ENCODE measurements at places on chromosomes 11 and 22. TPM values are rescaled to one million over a fixed set of nuclear protein-coding genes. Genes with fewer than 3 reads are reported as not detected.

- H3K27me3 ChIP-seq, result no peaks in the 10 kb centered on the region
- no peak for DNase-seq
Observed at GRCh38 chr22:20980523-20980922, 1.6 kb upstream of the LZTR1 start.

GRCh38 chr22:41668971-41669911 is 19.4 kb downstream of the SNU13 start:
- no peak overlapping the region for H3K27ac ChIP-seq
- no peaks in the 10 kb centered on the region for H3K4me1 ChIP-seq
- H3K36me3 ChIP-seq, result no peaks in the 10 kb centered on the region
- H3K4me3 ChIP-seq, result no peak overlapping the region

GRCh38 chr11:6824136-6824823 is 21.2 kb upstream of the OR10A5 start:
- H3K36me3 ChIP-seq, result no peaks in the 10 kb centered on the region
- H3K4me3 ChIP-seq, result no peak overlapping the region
- no peak for DNase-seq
- H3K4me1 ChIP-seq, result no peaks in the 10 kb centered on the region

GRCh38 chr11:70072861-70073755 is 5.0 kb upstream of the ANO1 start:
- no peaks in the 10 kb centered on the region for H3K27me3 ChIP-seq
- no peaks in the 10 kb centered on the region for H3K36me3 ChIP-seq
- no peaks in the 10 kb centered on the region for H3K4me1 ChIP-seq
- no peak for DNase-seq

The PRODH gene
- 0.27 TPM for polyA plus RNA-seq

The NPTXR gene
- 6.3 TPM for polyA plus RNA-seq

DNA sequence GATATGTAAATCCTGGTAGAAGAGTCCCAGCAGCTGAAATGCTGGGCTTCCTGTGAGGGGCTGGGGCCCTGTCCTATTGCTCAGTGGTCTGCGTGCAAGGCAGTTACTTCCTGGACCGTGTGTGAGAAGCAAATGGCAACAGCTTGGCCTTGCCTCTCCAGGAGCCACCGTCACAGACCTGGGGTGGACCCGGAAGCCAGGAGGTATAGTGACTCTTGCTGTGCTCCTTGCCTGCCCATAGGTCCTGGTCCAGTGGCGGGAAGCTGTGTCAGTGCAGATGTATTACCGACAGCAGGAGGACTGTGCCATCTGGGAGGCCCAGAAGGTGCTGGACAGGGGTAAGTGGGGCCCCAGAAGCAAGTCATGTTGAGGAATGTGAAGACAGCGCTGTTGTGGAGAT is 54.3 kb downstream of the PISD start:
- peaks cover 11% of the 10 kb centered on the region for H3K4me1 ChIP-seq
- no peaks in the 10 kb centered on the region for H3K36me3 ChIP-seq
- H3K27ac ChIP-seq, result no peak overlapping the region
